Osteocyte (in vitro differentiated cells): ENCODE measurements at places on chromosomes 1 and 21. TPM values are rescaled to one million over a fixed set of nuclear protein-coding genes. Genes with fewer than 3 reads are reported as not detected.

- DNase-seq, result no peak
Measured at GRCh38 chr1:223837206-223837605, 8.5 kb downstream of the TP53BP2 start.

DNA sequence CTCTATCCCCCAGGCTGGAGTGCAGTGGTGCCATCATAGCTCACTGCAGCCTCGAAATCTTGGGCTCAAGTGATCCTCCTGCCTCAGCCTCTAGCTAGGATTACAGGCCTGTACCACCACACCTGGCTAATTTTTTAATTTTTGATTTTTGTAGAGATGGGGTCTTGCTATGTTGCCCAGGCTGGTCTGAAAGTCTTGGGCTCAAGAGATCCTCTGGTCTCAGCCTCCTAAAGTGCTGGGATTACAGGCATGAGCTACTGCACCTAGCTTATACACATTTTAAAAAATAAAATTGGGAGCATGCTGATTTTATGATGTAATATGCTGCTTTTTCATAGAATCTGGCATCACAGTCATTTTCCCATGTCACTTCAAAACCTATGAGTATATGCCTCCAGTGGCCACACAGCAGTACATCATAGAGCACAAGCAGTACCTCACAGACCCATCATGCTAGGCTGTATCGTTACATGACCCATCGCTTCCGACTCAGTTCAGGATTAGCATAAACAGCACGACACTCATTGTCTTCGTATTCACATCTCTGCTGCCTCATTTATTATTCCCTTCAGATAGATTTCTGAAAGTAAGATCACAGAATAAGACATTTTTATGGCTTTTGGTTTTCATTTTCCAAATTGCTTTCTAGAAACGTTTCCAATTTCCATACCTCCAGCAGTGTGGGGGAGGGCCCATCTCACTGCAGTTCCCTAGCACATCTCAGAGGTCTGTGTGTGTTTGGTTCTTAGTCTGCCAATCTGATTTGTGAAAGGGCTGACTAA is 35.9 kb upstream of the CCSAP start:
- no peak for DNase-seq

DNA sequence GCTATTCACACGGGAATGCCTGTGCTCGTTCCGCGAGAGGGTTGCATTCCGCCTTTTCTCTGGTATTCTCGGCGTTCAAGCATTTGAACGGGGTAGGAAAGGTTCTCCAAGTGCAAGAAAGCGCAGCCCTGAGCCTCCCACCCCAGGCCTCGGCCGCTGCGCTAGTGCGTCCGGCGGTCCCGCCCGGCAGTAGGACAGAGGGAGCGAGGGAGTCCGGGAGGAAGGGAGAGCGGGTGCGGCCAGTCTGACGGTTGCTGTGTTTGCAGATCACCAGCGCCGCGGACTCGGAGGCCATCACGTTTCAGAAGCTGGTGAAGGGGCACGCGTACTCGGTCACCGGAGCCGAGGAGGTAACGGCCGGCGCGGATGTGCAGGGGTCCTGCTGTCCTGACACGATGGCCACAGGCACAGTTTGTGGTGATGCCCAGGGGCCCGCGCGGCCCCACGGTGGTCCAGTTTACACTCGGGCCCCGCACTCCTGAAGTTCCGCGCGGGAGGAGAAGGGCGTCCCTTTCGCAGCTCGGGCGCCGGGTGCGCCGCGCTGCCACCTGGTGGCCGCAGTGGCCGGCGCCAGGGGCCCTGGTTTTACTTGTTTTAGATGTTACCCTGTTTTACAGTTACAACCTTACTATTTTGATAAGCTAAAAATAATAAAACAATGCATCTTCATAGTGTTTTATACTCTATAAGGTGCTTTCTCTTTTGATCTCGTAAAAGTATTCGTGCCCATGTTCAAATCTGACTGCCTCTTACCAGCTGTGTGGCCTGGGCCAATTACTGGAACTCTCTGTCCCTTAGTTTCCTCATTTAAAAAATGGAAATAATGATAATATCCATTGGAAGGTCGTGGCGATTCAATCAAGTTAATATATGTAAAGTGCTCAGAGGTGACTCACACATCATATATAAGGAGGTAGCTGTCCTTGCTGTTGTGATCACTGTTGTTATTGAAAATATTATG is 36.7 kb downstream of the CAPN2 start:
- DNase-seq, result no peak

HCRTR1 gene
- 0.50 and 0.73 TPM in 2 replicates for total RNA-seq

AIRE gene
- total RNA-seq, result not detected in 2 replicates

DNA sequence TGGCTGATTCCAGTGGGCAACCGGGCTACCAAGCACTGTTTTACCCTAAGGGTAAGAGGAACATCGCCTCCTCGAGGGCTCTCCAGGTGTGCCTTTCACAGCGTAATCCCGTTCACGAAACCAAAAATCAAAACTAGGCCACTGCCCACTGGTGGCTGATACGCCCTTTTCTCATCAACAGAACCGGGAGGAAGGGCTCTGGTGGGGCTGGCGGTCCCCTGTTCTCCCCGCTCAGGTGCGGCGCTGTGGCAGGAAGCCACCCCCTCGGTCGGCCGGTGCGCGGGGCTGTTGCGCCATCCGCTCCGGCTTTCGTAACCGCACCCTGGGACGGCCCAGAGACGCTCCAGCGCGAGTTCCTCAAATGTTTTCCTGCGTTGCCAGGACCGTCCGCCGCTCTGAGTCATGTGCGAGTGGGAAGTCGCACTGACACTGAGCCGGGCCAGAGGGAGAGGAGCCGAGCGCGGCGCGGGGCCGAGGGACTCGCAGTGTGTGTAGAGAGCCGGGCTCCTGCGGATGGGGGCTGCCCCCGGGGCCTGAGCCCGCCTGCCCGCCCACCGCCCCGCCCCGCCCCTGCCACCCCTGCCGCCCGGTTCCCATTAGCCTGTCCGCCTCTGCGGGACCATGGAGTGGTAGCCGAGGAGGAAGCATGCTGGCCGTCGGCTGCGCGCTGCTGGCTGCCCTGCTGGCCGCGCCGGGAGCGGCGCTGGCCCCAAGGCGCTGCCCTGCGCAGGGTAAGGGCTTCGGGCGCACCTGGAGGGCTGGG is at the start of gene IL6R:
Gene IL6R, plus strand, starts transcription at position 360 of the 763 bp plus-strand sequence. Its CDS starts 287 bp downstream, at position 647.
- peak; percentile 93 for DNase-seq

DNA sequence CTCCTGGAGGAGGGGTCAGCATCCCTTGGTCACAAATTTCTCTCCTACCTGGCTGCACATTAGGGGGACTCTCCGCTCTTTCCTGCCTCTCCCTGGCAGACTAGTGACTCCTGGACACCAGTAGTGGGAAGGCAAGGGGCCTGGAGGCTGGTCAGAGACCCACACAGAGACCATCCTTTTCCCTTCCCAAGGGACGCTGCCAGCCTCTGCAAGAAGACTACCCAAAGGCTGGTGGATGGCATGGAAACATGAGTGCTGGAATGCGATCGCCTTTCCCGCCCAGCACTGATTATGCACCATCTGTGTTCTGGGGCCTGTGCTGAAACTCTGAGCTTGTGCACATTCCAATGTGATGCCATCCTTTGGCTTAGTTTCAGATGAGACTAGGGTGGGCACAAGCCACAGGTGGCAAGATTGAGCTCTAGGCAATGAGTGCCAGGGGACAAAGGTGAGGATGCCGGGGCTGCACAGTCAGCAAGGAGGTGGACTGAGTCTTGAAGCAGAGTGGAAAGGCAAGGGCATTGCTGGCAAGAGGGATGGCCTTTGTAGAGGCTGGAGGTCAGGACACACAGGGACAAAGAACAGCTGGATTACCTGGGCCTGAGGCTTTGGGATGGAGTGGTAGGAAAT is 12.6 kb upstream of the EPS8L3 start:
- no peak for DNase-seq

LRRC71 gene
- 0.18 and 0.35 TPM in 2 replicates for total RNA-seq

GPR153 gene
- 4.2 and 4.4 TPM in 2 replicates for total RNA-seq

CYP4A22 gene
- total RNA-seq, result not detected in 2 replicates

GRCh38 chr1:18632783-18633421 is 2.3 kb downstream of the PAX7 start:
- DNase-seq, result no peak

DNA sequence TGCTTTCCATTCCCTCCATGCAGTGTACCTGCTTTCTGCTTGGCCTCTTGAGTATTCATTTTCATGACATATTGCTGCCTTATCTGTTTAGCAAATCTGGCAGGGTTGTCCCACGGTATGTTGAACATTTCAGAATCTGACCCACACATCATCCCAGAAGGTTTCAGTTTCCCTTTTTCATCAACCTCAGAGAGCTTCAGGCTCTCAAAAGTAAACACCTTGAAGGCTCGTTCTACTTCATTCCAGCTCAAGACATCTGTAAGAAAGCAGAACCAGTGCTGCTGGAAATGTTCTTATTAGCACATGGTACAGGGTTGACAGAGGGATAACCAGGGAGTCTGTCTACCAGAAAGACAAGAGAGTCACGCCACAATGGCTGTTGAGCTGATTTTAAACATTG is 103.6 kb downstream of the SPAG17 start:
- DNase-seq, result no peak

- no peak for DNase-seq
Measured at GRCh38 chr1:10791105-10791951, 5.1 kb downstream of the CASZ1 start.

EVA1C gene
- total RNA-seq, result 3.0 and 3.2 TPM in 2 replicates

DNA sequence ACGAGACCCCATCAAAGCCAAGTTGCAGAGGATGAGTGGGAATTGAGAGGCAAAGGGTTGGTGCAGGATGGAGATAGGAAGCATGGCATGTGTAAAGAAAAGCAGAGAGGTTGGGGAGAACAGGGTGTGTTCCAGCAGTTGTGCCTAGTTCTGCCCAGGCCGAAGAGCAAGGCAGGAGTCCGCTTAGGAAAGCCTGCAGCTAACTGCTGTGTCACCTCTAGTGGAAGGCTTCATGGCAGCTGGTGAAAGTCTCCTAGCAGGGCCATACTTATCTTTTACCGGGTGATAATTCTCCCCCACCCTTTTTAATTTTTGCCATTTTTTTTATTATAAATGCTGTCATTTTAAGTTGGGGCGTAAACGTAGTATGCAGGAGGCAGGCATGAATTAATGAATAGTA is 93.6 kb downstream of the NFIA start:
- DNase-seq, result no peak

DNA sequence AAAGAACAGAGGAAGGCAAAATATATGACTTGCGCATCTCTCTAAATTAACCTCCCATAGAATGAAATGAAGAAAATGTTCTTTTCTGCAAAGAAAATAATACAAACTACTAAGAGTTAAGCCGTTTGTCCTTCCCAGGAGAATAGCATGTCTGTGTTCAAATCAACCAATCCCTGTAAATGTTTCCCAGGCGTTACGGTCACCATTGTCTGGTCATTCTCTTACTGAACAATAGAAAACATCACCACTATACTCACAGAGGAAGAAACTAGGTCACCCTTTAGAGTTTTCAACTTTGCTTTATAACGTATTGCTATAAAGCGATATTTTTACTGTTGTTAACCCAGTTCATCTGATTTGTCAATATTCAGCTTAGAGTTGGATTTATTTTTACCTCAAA is 34.1 kb downstream of the COL11A1 start:
- no peak for DNase-seq

- DNase-seq, result no peak
Measured at GRCh38 chr1:50047916-50048694, 24.4 kb upstream of the AGBL4 start.

GRCh38 chr1:119968068-119968492 is 71.8 kb upstream of the ADAM30 start:
- DNase-seq, result no peak

DNA sequence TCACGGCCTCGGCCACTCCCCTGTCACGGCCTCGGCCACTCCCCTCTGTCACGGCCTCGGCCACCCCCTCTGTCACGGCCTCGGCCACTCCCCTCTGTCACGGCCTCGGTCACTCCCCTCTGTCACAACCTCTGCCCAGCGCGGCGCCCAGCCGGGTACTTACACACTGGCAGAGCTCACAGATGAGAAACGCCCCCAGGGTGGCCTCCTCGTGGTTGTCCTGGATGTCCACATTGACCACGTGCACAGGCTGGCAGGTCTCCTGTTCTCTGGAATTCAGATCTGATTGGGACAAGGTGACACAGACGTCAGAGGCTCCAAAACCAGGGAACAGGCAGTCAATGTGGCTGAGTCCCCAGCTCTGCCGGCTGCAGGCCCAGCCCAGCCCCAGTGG is 3.3 kb upstream of the TMEM240 start:
- no peak for DNase-seq

DNA sequence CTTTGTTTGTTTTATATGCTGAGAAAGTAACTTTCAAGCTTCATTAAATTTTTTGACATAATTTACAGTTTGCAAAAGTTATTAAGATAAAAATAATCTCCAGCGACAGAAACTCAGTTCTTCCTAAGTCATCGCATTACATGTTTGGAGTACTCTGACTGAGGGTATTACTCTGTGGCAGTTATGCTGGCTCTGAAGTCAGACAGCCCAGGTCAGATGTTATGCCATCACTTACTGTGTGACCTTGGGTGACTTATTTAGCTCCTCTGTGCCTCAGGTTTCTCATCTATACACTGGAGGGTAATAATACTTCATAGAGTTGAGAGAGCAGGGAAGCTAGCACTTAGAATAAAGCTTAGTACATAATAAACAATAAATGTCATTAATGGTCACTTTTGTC is 26.4 kb downstream of the PRKAA2 start:
- DNase-seq, result no peak

DNA sequence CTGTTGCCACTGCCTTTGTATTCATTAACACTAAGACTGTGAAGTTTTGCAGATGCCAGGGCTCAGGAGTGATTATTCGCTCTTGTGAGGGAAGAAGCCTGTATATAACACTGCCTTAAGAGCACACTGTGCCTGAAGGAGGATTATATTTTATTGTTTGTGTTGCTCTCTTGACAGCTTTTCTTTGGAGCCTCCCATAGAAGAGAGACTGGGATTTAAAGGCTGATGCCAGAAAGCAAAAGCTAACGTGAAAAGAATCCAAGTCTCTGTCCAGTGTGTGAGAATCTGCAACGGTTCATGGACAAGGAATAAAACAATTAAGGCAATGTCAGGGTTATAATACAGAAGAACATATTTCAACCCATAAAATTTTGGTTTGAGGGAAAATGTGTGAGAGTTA is 316.8 kb downstream of the NFIA start:
- DNase-seq, result no peak

- no peak for DNase-seq
Measured at GRCh38 chr1:202858331-202858730, 30.6 kb downstream of the RABIF start.

DNA sequence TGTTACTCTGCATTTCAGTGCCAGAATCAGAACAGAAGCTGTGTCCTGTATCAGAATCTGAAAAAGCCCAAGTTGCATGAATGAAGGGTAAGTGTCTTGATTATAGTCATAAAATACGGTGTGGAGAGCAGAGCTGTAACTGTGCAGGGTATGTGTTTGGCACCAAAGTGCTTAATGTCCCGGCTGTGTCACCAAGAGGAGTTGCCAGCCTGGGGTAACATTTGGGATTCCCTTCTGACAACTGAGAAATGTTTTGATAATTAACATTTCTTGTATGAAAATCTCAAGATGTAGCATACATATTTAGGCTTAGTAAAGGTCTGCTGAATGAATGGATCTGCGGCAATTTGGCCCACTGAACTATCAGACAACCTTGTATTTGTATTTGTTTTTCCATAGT is 33.3 kb downstream of the AKNAD1 start:
- no peak for DNase-seq

DNA sequence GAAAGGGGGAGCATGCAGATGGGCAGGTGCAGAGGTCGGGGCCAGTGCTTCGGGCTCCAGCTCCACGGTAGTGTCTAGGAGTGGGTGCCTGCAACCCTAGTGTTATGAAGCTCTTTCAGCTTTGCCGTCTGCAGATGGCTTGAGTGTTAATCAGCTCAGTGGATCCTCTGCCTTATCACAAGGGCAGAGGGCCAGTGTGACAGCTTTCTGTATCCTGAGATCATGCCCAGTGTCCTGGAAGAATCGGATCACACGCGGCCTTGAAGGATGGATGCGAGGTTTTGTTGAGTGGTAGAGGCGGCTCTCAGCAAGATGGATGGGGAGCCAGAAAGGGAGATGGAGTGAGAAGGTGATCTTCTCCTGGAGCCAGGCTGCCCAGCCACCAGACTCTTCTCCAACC is 25.5 kb upstream of the C1orf146 start:
- DNase-seq, result no peak

COL8A2 gene
- total RNA-seq, result 8.2 and 10.1 TPM in 2 replicates
